ENCODE measurements at places on chromosomes 4 and X.

DNA sequence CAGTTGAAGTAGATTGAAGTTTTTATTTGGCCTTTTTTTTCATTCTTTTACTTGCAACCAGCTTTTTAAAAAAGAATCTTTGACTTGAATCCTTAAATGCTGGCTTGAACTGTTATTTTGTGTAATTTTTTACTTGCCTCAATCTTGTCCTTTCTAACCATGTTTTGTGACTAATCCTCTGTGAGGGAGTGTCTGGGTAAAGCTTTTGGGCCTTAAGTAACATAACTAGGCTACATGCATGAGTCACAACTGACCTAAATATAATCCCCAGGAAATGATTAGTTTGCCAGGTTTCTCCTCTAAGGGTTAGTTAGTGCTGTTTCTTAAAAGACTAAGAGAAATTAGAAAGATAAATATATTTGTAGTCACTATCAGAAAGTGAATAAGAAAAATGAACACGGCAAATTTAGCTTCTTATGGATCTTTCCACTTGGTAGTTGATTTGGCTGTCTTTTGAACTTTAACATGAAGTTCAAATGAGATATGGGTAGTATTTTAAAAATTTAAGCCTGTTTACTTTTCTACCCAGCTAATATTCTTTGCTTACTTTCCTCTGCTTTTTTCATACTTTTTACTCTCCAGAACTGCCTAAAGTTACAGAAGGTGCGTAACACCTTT is 13.0 kb downstream of the EXOC1 start:
- peak; percentile 12 for DNase-seq

DNA sequence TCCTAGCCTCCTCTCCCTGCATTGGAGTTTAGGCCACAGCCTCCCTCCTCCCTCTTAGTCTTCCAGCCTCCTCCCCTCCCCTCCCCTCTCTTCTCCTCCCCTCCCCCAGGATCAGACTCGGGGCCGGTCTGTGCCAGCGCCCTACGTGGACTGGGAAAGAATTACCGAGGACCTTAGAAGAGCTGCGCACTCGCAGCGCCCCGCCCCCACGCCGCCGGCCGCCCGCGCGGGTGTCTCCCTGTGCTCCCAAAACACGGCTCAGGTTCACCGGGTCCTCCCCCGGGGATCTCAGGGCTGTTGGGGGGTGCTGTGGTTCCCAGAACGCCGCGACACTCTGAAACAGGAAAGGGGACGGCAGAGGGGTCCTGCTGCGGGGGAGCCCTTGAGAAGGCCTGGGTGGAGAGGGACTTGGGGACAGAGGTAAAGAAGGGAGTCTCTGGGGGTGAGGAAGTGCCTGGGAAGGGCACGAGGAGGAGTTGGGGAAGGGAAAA is 122.3 kb upstream of the TBL1X start:
- peak; percentile 75 for DNase-seq

DNA sequence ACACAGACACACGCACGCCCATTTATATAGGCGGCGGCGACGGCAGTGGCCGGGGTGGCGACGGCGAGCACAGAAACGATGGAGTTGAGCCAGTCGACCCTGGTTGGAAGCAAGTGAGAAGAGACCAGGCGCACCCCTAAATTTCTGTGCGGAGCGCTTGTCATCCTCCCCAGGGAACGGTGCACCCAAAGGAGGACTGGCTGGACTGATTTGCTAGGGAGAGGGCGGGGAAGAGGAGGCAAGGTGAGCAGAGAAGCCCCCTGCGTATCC is 302 bp downstream of the NHS start:
- no peak for DNase-seq

- no peak for DNase-seq
These were observed 202.3 kb upstream of the RASGEF1B start for GRCh38 chr4:81673961-81674360.

GRCh38 chr4:173074501-173074946 is 94.1 kb upstream of the GALNT7 start:
- DNase-seq: no peak

DNA sequence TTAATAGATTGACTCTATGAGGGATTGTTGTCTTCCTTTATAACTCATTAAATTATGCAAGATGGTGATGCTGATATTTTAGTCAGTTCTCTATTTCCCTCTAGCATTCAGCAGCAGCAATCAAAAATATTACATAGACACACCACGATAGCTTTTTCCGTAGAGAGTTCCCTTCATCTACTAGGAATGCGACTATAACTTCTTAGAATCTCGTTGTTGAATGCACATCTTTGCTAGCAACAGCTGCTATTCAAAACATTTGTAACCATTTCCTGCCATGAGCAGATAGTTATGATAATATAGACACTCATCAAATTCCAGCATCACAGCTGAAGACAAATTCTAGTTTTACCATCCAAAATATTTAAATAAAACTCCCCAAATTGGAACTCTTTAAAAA is 147.4 kb upstream of the FGF13 start:
- DNase-seq: no peak

DNA sequence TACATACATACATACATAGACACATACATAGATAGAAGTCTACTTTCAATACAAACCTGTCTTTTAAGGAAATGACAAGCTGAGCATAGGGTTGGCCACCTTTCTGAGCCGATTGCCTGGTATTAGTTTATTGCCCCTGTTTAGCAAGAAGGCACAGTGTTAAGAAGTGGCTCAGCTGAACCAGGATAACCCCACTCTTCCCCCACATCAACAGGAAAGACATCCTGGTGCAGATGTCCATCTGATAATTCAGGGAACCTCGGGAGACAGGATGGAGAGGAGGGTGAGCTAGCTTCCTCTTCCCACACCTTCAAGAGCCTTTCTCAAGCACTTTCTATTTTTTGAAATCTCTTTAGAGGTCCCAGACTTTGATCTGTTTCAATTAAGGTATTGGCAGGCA is 52.3 kb downstream of the PKD2 start:
- DNase-seq: no peak

DNA sequence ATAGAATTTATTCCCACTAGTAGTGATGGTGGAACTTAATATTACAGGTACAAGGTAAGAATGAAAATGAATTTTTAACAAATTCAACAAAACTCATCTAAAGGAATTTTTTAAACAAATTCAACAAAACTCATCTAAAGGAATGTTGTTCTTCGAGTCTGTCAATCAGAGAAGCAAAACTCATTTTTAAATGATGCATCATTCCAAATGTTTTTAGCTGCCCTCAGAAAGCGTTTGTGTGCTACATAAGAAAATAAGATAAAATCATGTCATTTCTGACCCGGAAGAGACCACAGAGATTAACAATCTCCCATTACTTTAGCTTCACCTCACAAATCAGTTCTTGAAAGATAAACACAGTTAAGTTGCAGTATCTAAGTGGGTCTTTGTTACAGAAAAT is 129.4 kb downstream of the REELD1 start:
- DNase-seq: no peak

DNA sequence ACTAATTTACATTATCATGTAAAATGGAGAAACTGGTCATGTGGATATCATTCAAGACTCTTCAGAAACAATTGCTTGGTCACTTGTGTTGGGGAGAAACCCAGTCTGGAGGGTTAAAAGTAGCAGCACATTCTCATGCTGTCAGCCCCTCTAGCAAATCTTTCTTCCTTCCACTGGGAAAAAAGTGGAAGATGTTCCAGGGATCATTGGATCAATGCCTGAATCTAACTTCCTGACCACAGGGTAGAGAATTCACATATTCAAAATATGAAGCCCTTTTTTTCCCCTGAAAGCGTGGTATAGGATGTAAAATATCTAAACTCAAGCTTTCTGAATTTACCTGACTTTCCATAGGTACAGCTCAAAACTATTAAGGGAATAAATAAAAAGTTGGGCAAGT is 98.0 kb downstream of the CXCL13 start:
- DNase-seq: peak; percentile 35

DNA sequence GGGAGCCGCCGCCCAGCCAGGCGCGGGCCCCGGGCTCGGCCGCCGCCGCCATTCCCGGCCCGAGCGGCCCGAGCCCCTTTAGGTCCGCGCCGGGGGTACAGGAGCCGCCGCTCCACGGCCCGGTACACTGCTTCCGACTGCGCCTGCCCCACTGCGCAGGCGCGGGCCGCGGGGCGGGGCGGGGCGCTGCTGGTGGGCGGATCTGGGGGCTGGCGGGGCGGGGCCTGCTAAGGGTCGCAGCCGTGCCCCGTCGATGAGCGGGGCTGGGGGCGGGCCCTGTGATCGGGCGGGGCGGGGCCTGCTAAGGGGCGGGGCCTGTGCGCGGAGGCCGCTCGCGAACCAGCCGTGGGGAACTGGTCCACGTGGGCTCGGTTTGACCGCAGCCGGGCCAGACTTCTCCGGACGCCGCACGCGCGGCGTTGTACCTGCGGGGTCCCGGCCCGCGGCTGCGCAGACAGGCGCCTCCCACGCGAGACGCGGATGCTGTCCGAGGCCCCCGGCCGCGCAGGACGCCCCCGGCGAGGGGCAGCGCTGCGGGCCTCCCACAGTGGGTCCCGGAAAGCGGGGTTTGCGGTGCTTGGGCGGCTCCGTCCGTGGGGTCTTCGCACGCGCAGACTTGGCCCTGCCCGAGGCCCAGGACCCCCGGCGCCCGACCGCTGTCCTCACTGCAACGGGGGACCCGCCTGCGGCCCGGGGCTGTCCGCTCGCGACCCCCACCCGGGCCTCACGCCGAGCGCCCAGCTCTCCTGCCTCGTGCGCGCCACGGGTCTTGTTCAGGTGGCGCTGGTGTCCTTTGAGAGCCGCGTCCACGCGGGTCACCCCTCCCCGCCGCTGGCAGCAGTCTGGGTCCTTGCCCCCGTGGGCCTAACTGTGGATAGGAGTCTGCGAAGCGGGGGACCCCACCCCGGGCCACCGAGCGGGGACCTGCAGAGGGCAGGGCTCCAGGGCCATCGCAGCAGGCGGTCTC is at the start of gene DGKQ:
DGKQ (minus strand) TSS at position 139 of the 967 bp plus-strand sequence; CDS start at position 52, 87 bp downstream.
- peak; percentile 83 for DNase-seq

DNA sequence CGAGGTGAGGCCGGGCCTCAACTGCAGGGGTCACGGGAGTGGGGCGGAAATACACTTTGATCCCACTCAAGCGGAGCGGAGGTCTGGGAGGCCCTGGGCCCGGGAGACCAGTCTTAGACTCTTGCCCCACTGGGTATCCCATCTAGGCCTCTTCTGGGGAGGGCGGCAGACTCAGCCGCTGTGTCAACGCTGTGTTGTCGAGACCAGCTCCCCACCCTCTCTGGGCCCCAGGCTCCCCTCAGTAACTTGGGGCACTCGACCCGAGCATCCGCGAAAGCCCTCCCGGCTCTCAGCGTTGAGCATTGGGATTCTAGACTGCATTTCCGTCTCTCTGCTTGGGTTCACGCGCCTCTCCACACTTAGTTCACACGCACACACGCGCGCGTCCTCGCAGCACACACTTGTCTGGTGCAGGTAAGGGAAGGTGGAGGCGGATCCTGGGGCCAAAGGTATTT is 1.7 kb downstream of the NKX3-2 start:
- DNase-seq: no peak

DNA sequence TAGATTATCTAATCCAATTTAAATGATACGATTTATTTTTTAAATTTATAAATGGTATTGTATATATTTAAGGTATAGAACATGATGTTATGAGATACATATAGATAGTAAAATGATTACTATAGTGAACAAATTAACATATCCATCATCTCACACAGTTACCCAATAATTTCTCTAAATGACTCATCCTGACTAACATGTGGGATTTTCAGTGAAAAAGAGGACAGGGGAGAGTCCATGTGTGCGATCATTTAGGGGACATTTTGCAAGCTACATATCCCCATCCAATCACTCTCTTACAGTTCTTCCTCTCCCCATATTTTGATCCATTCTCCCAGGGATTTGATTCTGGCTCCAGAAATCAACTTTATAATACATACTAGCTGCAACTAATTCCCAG is 88.2 kb downstream of the ABCB7 start:
- no peak for DNase-seq
